Globus pallidus (tissue), 1 donor: ENCODE measurements at places on chromosomes 7 and 10.

DNA sequence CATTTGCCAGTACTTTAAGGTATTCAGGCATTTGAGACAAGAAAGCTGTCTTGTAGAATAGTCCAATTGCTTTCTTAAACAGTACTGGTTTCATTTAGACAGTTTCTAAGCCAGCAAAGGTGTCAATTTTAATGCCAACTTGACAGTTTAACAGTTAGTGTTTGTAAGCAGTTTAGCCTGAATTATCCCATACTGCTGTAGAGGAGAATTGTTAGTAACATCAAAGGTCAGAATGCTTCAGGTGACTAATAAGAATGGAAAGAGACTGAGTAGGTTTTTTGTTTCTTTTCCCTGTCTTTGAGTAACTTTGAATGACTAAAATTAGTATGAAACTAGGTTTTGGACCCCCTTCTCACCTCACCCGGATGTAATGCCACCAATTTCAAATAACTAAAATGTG lies 29.5 kb upstream of the VDAC2 start:
- no peak for DNase-seq

DNA sequence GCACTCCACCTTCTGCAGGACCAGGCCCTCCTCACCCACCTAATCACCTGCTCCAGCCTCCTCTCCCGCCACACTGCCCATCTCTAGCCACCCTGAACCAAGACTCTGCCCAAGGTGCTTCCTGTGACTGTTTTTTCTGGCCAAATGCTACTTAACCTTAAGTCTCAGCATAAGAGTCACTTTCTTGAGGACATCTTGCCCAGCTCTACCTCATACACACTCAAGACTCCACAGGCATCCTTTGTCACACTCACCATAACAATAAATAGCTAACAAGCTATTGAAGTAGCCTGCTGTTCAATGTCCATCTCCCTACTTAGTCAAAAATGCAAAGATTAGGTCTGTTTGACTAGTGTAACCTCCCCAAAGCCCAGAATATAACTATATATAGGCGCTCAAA lies 455.4 kb upstream of the NFE2L3 start:
- DNase-seq: no peak

- DNase-seq: no peak
These were observed 71.3 kb upstream of the CPXM2 start for GRCh38 chr10:123962756-123963530.

DNA sequence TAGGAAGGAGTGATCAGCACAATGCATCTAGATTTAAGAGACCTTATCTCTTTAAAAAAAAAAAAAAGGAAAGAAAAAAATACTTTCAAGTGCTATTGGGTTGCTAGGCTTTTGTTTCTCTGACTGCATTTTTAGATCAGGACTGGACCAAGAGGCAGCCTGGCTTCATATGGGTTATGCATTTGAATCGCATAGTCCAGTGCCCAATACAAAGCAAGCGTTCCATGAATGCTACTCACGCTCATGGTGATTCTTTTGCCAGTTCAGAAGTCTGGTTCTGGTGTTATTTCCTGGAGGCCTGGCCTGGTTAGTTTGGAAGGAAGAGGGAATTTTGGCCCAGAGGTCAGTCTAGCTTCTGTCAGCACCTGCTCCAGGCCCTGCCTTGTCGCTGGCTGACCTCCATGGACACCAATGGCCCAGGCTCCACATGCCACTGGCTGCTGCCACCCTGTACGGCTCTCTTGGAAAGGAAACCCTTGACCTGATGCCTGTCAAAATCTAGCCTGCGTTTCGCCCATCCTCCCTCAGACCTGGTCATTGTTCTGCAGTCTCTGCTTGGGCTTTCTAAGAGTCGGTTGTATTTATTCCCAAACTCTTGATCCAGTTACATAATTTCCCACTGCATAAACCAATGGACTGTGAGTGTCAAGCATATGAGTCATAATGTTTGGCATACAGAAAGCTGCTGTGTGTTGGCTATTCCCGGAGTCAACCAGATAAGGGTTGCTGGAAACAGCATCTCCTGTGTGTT lies 74.3 kb upstream of the MKX start:
- DNase-seq: no peak

DNA sequence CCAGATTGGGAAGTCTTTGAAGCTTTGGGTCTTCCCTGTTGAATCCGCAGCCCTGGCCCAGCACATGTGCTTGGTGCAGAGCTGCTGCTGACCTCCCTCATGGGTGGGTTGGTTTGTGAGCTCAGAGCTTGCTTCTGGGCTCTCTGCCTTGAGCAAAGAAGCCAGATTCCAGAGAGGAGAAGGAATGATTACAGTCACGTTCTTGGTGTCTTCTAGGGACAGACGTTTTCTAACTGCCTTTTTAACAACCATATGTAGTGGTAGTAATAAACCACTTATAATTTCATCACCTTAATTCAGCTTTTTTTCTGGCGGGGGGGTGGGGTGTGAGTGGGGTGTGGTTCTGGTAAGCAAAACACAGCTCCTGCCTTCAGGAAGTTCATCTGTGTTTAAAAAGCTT lies 39.5 kb downstream of the LRMDA start:
- DNase-seq: no peak
